ENCODE measurements at places on chromosomes 11 and 22.
A peak's percentile ranks its signal among the peaks of the same experiment; 100 is the strongest.

- DNase-seq = peak; percentile 81
These were observed 4.2 kb downstream of the MRGPRF start for GRCh38 chr11:69008737-69009440.

GRCh38 chr11:77801477-77801876 lies 19.0 kb downstream of the RSF1 start:
- no peak for DNase-seq

GRCh38 chr11:117834068-117834810 lies 9.7 kb upstream of the FXYD2 start:
- DNase-seq = no peak

DNA sequence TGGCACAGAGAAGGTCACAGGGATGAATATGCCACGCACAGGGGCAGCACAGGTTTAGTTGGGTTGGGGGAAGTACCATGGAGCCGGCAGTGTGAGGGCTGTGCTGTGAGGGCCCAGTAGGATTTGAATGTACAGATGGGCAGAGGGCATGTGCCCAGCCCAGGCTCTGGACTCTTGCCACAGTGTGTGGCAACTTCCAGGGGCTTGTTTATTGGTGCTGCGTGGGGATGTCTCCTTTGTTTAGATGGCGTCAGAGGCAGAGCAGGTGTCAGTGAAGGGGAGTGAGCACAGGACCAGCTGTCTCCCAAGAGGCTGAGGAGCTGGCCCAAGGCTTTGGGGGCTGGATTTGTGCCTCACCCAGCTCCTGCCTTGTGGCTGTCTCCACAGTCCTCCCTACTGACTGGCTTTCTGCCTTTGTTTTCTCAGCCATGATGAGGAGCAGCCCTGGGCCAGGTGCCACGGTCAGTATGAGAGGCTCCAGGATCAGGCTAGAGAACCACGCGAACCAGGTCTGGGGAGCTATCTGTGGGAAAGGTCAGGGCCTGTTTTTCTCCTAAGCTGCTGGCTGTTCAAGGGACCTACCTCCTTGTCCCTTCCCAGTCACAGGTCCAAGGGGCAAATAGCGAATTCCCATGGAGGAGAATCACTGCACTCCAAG lies 21.9 kb downstream of the SUN2 start:
- no peak for DNase-seq

GRCh38 chr11:86571273-86571948 lies 101.0 kb downstream of the ME3 start:
- peak; percentile 67 for DNase-seq

DNA sequence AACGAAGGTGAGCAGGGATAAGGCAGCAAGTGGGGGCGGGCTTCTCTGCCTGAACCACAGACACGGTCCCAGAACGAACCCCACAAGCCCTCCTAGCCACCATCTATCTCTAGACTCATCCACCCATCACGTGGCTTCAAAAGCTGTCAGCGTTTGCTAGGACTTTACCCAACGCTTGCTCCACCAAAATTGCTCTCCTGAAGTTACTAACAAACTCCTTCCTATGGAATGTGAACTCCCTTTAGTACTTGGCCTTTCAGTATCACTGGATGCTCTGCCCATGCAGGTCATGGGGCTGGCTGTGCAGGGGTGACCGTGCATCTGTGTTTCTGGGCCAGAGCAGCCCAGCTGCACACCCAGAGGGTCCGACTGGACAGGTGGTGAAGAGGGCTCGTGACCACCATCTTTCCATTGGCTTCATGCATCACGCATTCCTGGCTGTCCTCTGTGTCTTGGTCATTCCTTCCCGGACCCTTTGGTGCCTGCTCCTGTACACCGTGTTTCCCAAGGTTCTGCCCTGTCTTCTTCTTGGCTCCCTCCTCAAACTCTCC lies 85.1 kb downstream of the MYO7A start:
- DNase-seq = no peak

DNA sequence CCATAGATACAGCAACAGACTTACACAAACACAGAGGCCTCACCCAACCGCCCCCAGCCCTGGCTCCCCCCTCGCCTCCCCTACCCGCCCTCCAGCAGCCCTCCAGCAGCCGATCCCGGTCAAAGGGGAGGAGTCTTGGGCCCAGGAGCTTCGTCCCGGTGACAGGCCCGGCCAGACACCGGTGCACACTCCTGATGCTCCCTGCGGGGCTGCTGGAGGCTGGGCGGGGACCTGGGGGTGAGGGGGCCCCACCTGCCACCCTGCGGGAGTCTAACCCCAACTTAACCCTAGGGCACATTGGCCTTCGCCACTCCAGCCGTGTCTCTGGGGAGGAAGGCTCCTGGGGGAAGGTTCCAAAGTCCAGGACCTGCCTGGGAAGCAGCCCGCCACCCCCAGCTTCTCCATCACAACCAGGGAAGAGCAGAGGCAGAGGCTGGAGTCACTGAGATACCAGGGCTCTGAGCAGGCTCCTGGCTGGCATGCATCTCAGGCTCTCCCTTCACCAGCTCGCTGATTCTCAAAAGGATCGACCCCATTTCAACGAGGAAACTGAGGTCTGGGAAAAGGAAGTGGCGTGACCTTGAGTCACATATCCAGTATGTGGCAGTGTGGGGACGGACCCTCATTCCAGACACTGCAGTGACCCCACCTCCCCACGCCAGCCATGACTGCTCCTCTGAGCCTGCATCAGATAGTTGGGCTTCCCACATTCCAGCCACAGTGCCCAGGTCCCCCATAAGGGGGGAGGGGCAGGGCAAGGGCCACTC lies 14.4 kb downstream of the BCL9L start:
- peak; percentile 65 for DNase-seq

- DNase-seq = no peak
These were observed 896.7 kb upstream of the ANO3 start for GRCh38 chr11:25435197-25435596.

GRCh38 chr22:32850157-32850556 lies 48.7 kb downstream of the TIMP3 start:
- DNase-seq = no peak

GRCh38 chr22:19422440-19423301 lies 8.9 kb downstream of the HIRA start:
- no peak for DNase-seq

DNA sequence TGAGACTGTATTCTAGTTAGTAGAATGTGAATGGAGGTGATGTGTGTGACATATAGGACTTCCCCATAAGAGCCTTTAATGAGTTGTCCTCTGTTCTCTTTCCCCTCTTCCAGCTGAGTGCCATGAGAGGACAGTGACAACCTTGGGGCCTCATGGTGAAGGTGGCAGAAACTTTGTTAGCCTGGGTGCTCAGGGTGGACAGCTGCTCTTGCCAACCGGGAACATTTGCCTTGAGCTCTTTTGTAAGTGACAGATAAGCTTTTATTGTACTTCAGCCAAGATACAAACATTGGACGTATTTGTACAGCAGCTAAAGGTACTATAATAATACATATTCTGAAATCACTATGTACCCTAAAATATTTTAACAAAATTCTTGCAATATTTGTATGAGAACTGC lies 33.0 kb upstream of the PLET1 start:
- DNase-seq = no peak

GRCh38 chr11:85752890-85753581 lies 57.9 kb downstream of the SYTL2 start:
- no peak for DNase-seq

GRCh38 chr11:24406389-24406788 lies 90.5 kb upstream of the LUZP2 start:
- no peak for DNase-seq

- DNase-seq = no peak
These were observed 26.7 kb downstream of the CARS1 start for GRCh38 chr11:3030289-3031070.

- DNase-seq = no peak
These were observed 453 bp downstream of the GAS2 start for GRCh38 chr11:22666688-22667439.

GRCh38 chr11:8812438-8812837 lies 98.6 kb upstream of the AKIP1 start:
- DNase-seq = no peak

DNA sequence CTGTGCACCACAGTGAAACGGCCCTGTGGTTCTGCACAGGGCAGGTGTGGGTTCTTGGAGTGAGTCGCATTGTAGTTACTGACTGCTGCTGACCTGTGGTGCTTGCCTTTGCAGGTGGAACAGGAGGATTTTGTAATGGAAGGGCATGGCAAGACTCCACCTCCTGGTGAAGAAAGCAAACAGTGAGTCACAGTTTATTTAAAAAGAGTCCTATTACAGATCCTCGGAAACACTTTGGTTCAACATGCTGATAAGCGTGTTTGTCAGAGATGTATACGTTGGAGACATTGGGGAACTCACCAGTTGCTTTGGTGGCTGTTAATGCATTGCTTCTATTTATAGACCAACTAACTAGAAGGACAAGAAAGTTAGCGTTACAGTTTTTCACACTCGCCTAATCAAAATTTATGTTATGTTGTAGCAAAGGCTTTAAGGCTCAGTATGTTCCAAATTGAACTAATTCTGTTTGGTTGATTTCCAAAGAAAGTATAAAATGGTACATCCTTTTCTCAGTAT lies 21.7 kb upstream of the TNRC6B start:
- peak; percentile 8 for DNase-seq

- DNase-seq = no peak
These were observed 1.1 kb upstream of the PDGFD start for GRCh38 chr11:104165014-104165413.

GRCh38 chr11:108727665-108728064 lies 62.8 kb downstream of the DDX10 start:
- DNase-seq = no peak

GRCh38 chr11:133064152-133064877 lies 468.0 kb downstream of the OPCML start:
- DNase-seq = no peak

GRCh38 chr11:129978447-129978846 lies 24.2 kb downstream of the PRDM10 start:
- DNase-seq = no peak

- DNase-seq = no peak
These were observed 440.0 kb upstream of the KIRREL3 start for GRCh38 chr11:127440616-127441015.

DNA sequence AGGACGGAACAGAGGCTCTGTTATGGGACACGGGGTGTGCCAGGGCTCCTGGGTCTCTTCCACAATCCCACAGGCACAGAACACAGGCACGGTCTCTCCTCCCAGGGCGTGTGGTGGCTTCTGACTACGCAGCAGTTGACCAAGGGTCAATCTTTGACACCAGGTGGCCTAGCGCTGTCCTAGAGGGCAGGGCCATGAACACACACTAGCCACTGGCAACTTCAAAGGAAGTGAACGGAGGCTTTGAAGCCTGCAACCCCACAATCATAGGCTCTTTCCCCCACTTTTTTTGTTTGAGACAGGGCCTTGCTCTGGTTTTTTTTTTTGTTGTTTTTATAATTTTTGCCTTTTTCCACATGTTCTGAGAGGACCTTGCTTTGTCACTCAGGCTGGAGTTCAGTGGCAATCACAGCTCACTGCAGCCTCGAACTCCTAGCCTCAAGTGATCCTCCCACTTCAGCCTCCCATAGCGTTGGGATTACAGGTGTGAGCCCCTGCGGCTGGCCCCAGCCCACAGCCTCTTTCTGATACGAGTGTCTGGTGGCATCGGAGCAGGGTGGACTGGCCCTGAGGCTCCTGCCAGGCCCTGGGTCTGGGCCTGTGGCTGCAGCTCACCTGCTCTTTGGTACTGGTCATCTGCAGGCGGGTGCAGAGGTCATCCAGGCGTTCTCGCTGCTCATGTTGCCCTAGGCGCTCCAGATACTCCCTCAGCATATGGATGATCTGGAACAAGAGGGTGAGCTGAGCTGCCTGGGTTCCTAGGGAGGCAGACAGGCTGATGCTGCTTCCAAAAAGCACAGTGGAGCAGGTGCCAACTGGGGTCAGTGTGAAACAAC lies 9.1 kb downstream of the GALR3 start:
- no peak for DNase-seq
